Renal cortical epithelial cell (primary cell): ENCODE measurements at places on chromosomes 13 and 19.

- DNase-seq = no peak
These were observed 66.9 kb downstream of the NHLRC3 start for GRCh38 chr13:39105110-39105509.

DNA sequence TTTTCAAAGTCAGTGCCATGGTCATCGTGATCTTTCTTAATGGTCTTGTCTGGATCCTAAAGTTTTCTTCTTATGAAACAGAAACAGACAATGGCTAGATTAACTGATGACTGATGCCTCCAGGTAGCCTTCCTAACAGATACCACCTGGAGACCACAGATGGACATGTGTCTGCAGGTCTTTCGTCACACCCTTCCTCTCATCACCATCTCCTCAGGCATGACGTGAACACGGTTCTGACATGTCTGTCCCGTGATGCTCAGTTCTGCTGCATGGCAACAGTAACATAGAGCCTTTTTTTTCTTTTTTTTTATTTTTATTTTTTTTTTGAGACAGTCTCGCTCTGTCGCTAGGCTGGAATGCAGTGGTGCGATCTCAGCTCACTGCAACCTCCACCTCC is 13.1 kb upstream of the LAMP1 start:
- DNase-seq = no peak

DNA sequence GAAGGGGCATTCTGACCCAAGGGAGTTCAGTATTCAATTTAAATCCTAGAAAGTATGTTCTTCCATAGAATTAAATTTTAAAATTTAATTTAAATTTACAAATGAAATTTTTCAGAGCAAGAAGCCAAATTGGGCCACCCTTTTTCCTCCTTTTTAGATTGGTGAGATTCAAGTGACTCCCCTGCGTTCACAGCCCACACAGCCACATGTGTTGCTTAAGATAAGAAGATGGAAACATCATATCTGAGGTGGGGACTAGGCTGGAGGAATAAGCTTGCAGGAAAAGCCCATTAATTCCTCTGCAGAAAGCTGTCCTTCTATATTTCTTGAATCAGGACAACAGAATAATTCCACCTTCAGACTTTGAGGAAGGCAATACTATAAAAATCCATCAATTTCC is 392.7 kb upstream of the ZNF507 start:
- no peak for DNase-seq

- DNase-seq = peak; percentile 74
These were observed 88.4 kb downstream of the FOXO1 start for GRCh38 chr13:40578055-40578454.

GRCh38 chr13:78913656-78914055 is 254.7 kb upstream of the OBI1 start:
- DNase-seq = no peak

GRCh38 chr19:30338878-30339623 is 33.1 kb upstream of the ZNF536 start:
- DNase-seq = no peak

GRCh38 chr13:34578471-34578870 is 363.6 kb upstream of the NBEA start:
- peak; percentile 85 for DNase-seq

GRCh38 chr19:751501-752341 is 809 bp downstream of the MISP start:
- DNase-seq = peak; percentile 74

GRCh38 chr19:29945433-29945832 is 3.4 kb downstream of the URI1 start:
- DNase-seq = no peak

DNA sequence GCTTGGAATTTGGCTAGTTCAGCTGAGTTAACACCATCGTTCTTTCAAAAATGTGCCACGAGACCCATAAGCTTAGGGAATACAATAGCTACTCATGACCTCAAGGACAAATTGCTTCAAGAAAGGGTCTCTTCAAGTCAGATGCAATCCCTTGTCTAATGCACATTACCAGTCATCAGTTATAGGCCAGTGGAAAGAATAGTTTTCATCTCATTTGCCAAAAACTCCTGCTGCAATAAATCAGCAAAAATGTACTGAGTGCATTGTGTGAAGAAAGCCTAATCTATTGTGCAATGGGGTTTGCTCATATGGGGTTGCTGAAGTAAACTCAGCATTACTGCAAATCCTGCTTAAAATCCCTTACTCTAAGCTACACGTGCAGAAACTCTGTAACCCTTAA is 208.3 kb upstream of the NBEA start:
- peak; percentile 61 for DNase-seq

DNA sequence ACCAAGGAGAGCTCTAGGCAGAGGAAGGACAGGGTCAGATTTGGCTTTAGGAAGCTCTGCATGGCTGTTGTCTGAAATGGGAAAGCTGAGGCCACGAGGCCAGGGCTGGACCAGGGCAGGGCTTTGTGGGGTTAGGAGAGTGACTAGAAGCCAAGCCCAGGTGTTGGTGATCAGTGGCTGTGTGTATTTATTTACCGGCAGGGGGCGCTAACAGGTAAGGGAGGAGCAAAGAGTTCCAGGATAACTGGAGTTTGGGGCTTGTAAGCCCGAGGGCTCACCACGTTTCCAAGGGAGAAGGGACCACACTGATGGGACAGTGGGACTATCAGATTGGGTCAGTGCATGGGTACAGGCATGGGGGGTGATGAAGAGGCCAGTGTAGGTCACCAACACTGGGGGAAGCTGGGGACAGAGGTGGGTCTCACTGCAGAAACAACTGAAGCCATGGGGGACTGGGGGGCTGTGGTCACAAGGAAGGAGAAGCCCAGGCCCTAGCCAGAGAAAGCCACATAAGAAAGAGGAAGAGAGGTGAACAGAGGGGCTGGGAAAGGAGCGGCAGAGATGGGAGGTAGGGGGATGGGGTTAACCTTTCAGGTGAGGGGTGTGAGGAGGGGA is 3.9 kb downstream of the TMEM147 start:
- DNase-seq = peak; percentile 40

DNA sequence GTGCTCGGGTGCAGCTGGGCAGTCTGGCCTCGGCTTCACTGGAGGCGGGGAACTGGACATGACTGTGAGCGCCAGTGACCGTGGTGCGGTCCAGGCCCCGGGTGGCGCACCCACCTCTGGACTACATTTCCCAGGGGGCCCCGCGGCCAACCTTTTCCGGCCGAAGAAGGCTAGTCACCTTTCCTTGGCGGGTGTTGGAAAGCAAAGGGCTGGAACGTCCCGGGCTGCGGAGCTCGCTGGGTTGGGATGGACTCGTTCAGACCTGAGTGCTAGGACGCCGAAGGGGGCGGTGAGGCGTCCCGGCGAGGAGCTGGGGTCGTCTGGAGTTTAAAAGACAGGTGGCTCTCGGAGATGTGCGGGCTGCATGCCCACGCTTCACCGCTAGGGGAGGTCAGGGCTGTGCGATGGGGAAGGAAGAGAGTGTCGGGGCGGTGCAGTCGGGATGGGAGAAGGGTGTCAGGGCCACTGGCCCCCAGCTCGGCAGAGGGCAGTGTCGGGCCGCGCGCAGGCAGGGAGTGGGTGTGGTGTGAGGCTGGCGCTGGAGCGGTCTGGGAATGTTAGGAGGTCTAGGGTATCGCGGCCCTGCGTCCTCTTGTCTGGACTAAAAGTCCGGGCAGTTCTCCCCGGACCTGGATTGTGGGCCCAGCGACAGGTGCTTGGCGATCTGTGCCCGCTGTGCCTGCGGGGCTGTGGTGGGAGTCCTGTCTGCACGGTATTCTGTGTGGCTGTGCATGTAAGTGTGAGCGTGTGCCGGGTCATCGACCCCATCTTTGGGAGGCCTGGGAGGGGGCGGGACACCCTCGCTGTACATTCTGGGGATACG is 57.1 kb downstream of the ZNF568 start:
- DNase-seq = peak; percentile 45

GRCh38 chr19:34135054-34135800 is 37.1 kb upstream of the LSM14A start:
- peak; percentile 23 for DNase-seq

DNA sequence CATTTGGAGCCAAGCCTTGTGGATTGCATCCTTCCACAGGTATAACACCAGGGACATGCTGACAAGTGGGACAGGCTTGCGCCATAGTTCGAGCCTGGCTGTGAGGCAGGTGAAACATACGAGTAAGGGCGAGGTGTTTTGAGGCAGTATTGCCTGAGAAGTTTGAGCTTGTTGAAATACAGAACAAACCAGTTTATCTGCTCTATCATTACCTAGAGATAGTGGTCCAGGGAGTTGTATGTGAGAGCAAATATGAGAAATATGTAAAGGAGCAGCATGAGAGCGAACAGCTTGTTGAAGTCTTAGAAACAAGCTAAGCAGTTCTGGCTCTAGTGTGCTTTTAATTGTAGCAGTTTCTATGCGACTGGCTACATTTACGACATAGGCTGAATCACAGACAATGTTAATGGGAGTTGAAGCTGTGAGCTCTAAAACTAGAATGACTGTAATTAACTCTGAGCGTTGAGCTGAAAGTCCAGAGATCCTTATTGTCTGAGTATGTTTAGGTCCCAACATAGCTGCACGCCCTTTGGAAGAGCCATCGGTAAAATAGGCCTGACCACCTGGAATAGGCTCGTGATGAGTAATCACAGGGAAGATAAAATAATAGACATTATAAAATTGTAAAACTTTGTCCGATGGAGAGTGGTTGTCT is 8.2 kb downstream of the ZNF439 start:
- DNase-seq = no peak
